ENCODE measurements at places on chromosomes 2 and 18.

DNA sequence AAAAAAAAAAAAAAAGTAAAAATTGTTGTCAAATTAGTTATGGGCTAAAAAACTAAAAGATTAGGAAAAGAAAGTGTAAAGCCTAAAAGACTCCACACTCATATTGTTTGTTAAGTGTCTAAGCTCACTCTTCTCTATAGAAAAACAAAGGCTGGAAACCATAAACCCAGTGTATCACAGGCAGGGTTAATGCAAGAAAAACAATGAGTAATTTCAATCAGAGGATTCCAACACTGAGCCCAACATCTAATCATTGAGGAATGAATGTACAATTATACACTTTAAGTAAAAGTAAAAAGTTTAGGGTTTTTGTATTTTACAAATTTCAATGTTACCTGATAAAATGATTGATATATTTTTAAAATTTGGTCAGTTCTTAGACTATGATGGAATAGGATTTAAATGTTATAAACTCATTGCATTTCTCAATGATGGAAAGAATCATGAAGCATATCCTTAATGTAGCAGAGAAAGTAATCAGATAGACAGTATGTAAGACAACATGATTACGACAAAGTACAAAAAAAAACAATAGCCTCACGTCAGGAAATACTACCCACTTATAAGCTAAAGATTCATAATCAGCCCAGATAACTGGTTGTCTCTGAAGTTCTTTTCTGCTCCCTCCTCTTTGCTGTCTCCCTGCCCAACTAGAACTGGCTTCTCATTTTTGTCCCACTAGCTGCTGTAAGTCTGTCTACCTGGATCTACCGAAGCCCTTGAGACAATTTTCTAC is 44.5 kb upstream of the SP3 start:
- peaks cover 16% of the 10 kb centered on the region for H3K4me1 ChIP-seq
- H3K4me3 ChIP-seq = no peak overlapping the region
- no peaks in the 10 kb centered on the region for H3K36me3 ChIP-seq
- peaks cover 8% of the 10 kb centered on the region for H3K27me3 ChIP-seq
- H3K27ac ChIP-seq = no peak overlapping the region

DNA sequence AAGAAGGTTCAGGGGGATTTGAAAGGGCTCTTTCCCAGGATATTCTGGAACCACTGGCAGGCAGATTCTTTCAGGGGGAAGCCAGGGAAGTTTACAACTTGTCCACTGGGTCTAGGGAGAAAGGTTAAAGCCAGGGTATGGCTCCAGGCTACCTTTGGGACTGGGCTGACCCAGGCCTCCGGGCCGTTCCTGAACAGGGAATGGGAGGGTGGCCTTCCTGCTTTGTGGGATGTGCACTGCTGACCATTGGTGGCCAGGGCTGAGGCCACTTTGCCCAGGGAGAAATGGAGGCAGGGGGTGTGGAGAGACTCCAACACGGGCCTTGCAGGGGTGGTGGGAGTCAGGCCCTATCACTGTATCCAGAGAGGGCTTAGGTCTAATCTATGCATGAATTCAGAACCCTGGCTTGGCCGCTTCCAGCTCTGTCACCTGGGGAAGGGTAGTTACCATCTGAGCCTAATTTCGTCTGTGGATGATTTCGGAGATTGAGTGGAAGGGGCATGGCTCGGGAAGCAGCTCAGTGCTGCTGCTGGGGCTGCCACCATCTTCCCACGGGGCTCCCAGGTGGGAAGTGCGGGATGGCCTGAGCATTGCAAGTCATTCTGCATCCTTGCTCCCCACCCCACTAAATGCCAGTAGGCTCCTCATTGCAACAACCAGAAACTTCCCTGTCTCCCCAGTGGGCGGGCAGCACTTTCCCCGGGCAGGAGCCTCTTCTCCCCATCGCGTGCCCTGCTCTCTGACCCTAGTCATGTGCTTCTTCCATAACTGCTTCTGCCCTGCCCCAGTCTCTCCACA is 57.1 kb upstream of the OTOF start:
- no peaks in the 10 kb centered on the region for H3K36me3 ChIP-seq
- no peak overlapping the region for H3K4me3 ChIP-seq
- no peak for DNase-seq
- peaks cover 8% of the 10 kb centered on the region for H3K27me3 ChIP-seq

GRCh38 chr2:64363848-64364247 is 90.1 kb upstream of the LGALSL start:
- H3K36me3 ChIP-seq = no peaks in the 10 kb centered on the region
- H3K4me1 ChIP-seq = peaks cover 12% of the 10 kb centered on the region
- peaks cover 10% of the 10 kb centered on the region for H3K27me3 ChIP-seq
- no peak for DNase-seq

DNA sequence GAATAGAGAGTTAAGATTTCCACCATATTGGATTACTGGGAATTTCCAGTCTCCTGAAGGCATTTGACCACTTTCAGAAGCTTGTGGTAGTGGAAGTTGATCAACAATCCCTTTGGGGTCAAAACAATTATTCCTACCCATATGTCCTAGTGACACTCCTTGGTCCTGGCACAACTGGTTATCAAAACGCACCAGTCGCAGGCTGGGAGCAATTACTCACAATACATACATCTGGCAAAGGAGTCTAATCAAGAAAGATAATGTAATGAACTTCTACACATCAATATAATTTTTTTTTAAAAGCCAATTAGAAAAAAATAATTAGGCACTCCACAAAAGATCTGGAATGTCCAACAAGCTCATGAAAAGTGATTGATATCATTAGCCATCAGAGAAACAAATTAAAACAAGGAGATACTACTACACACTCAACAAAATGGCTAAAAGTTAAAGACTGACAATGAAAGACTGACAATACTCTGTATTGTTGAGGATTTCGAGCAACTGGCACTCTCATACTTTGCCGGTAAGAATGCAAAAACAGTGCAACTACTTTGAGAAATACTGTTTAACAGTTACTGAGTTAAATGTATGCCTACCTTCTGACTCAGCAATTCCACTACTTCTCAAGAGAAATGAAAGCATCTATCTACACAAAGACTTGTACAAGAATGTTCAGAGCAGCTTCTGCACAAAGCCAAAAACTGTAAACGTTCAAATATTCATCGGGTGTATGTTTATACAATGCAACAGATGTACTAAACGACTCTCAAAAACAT is 2.0 kb downstream of the INO80C start:
- peaks cover 54% of the 10 kb centered on the region for H3K4me1 ChIP-seq
- no peaks in the 10 kb centered on the region for H3K27me3 ChIP-seq

DNA sequence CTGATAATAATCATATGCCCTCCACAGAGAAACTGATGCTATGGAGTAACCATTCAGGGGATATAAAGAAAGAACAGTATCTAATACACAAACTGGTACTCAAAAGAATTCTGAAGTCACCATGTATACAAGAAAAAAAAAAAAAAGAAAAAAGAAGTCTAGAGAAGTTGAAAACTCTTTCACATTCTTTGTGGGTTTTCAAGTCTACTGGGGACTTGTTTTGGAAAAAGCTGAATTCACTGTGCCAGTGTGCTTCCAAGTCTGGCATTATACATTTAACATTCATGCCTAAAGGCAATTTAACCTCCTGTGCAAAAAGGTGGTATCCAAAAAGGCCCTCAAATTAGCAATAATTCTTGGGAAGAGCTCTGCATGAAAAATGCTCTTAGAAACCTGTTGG is 94.8 kb upstream of the ITGB6 start:
- H3K4me1 ChIP-seq = peaks cover 70% of the 10 kb centered on the region
- H3K27ac ChIP-seq = peak overlapping the region; percentile 85
- no peak for DNase-seq
- peak overlapping the region; percentile 42 for H3K4me3 ChIP-seq

GRCh38 chr2:143083636-143084035 is 45.6 kb upstream of the ARHGAP15 start:
- H3K4me1 ChIP-seq = peaks cover 25% of the 10 kb centered on the region
- H3K27me3 ChIP-seq = no peaks in the 10 kb centered on the region
- no peak for DNase-seq

DNA sequence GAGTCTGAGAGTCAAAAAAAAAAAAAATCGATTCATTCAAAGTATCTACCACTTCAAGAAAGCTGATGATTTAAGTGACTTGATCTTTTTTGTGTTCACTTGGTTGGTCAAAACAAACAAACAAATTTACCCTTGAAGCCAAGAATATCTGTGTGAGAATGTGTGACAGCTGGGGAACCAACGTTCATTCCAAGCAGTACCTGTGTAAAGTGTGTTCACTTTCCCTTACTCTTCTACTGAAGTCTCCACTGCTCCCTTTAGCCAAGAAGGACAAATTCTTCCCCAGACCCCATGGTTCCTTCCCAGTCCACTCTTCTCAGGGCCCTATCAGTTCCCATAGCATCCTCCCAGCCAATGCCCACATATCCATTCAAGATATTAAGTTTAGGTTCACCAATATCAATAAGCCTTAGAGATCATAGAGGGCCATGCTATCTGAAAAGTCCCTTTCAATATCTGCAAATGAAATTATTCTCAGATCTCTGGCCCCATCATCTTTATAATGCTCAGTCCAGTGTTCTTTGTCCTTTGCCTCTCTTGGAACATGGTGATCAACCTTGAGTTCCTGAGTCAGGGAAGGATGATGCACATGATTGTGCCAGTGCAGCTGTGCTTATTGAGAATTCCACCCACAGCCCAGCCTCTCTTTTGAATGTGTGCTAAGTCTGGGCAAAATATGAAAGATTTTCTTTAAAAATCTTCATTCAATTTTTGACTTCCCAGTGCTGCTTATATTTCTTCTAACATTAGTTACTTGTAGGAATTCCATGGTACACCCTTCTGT is 82.8 kb upstream of the DTNA start:
- H3K27ac ChIP-seq = no peak overlapping the region
- no peak for DNase-seq
- no peaks in the 10 kb centered on the region for H3K4me1 ChIP-seq
- no peaks in the 10 kb centered on the region for H3K36me3 ChIP-seq
- H3K27me3 ChIP-seq = peaks cover 2% of the 10 kb centered on the region
- no peak overlapping the region for H3K4me3 ChIP-seq

- H3K27ac ChIP-seq = no peak overlapping the region
- H3K27me3 ChIP-seq = no peaks in the 10 kb centered on the region
Observed at GRCh38 chr2:12090072-12090471, 343.6 kb downstream of the LPIN1 start.

DNA sequence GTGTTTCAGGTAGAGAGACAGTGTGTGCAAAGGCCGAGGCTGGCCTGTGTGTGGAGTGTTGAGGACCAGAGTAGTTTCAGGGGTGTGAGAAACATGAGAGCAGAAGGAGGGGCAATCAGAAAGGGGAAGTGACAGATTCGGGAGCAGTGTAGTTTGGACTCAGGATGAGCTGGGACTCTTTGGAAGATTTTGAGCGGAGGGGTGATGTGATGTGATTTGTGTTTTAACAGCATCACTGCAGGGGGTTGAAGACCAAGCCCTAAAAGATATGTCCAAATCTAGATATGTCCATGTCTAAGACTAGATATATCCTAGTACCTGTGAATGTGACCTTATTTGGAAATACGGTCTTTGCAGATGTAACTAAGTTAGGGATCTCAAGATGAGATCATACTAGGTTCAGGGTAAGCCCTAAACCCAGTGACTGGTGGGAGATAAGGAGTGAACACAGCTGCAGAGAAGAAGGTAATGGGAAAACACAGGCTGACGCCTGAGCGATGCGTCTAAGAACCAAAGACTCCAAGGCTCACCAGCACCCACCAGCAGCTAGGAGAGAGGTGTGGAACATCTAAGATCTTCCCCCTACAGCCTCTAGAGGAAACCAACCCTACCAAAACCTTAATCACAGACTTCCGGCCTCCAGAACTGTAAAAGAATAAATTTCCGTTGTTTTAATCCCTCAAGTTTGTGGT is 38.5 kb upstream of the MYO3B start:
- H3K27me3 ChIP-seq = no peaks in the 10 kb centered on the region
- H3K4me3 ChIP-seq = no peak overlapping the region
- no peaks in the 10 kb centered on the region for H3K36me3 ChIP-seq
- DNase-seq = no peak

DNA sequence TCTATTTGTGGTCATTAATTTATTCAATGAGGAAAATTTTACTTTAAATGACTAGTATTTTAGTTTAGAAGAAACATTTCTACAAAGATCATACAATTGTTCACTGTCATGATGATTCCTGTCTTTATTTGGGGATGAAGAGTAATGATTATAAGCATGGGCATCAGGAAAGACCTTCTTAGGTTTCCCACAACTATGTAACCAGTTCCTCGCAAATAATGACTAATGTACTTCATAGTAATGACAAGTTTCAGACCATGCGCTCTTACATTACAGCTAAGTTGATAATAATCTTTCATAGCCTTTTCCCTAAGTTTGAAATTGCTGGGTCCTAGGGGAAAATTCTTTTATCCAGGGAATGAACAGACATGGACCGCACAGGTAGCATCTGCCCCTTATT is 90.5 kb downstream of the MYO5B start:
- no peak for DNase-seq
- H3K27me3 ChIP-seq = peaks cover 11% of the 10 kb centered on the region
- H3K27ac ChIP-seq = no peak overlapping the region
- no peaks in the 10 kb centered on the region for H3K4me1 ChIP-seq
- no peak overlapping the region for H3K4me3 ChIP-seq
- no peaks in the 10 kb centered on the region for H3K36me3 ChIP-seq

DNA sequence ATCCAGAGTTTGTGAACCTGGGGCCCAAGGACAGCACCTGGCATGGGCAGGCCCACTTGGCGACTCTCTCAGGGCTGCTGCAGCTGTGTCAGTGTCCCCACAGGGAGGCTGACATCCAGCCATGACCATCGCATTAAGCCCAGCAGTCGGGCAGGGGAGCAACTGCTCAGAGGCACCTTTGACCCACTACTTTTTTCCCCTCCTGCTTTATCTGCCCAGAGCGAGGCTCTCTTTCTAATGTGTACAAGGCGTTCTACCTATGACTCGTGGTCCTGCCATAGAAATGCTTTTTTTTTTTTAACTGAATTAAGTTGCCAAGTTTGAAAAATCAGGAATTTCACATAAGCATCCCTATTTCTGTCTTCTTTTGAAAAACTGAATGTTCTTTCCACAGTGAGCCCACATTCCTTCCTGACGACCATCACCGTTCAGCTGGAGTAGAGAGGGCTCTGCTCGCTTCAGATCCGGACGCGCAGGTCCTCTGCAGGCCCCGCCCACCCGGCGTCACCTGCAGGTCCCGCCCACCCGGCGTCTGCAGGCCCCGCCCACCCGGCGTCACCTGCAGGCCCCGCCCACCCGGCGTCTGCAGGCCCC is 403 bp upstream of the CLUL1 start:
- peak overlapping the region; percentile 21 for H3K4me3 ChIP-seq
- H3K36me3 ChIP-seq = no peaks in the 10 kb centered on the region
- no peak for DNase-seq
- peaks cover 10% of the 10 kb centered on the region for H3K4me1 ChIP-seq

- no peak for DNase-seq
- no peaks in the 10 kb centered on the region for H3K27me3 ChIP-seq
- no peaks in the 10 kb centered on the region for H3K36me3 ChIP-seq
- H3K4me1 ChIP-seq = peaks cover 4% of the 10 kb centered on the region
- no peak overlapping the region for H3K4me3 ChIP-seq
Observed at GRCh38 chr2:205171261-205171940, 510.9 kb upstream of the NRP2 start.

- no peak for DNase-seq
- H3K36me3 ChIP-seq = no peaks in the 10 kb centered on the region
- no peak overlapping the region for H3K4me3 ChIP-seq
- H3K27me3 ChIP-seq = no peaks in the 10 kb centered on the region
- H3K4me1 ChIP-seq = no peaks in the 10 kb centered on the region
Observed at GRCh38 chr2:35495182-35495581, 860.4 kb upstream of the CRIM1 start.

Data from activated naive CD8-positive, alpha-beta T cell treated with anti-CD3 and anti-CD28 coated beads, Interleukin-2, amount 50 U/mL, for 24 hours (primary cell).